ENCODE measurements at places on chromosomes 13 and 19. TPM values are rescaled to one million over a fixed set of nuclear protein-coding genes. Genes with fewer than 3 reads are reported as not detected.

DNA sequence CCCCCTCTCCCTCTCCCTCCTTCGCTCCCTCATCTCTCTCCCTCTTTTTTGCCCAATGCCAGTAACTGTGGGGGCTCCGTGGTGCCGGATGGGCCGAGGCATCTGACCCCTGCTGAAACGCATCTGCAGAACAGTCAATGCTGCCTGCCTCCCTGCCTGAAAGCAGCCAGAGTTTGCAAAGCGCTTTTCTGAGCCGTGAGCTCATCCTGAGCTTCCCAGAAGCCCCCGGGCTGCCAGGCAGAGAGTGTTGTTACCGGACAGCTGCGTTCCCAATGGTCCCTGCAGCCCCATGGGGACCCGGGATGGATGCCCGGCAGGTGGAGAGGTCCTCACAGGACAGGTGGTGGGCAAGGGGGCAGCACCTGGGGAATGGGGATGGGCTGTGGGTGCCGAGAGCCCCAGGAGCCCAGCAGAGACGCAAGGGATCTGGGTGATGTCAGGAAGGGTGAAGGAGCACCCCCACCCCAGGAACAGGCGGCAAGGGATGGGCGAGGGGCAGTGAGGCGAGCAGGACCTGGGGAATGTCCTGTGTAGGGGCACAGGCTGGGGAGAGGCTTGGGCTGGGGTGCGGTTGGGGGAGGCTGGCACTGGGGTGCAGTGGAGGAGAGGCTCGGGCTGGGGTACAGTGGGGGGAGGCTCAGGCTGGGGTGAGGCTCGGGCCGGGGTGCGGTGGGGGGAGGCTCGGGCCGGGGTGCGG is 33.0 kb downstream of the GPX4 start:
- H3K4me3 ChIP-seq: no peak overlapping the region
- DNase-seq: no peak
- H3K27me3 ChIP-seq: no peaks in the 10 kb centered on the region
- H3K27ac ChIP-seq: no peak overlapping the region
- peaks cover 4% of the 10 kb centered on the region for H3K4me1 ChIP-seq

KCNC3 gene
- 1.1 TPM for total RNA-seq

NTF4 gene
- total RNA-seq: not detected

NKG7 gene
- not detected for total RNA-seq

UHRF1 gene
- 20.7 TPM for total RNA-seq

ZNF524 gene
- 15.5 TPM for total RNA-seq

- no peak for DNase-seq
- H3K4me1 ChIP-seq: peaks cover 37% of the 10 kb centered on the region
- H3K27me3 ChIP-seq: no peaks in the 10 kb centered on the region
- H3K36me3 ChIP-seq: peaks cover 18% of the 10 kb centered on the region
- H3K4me3 ChIP-seq: no peak overlapping the region
These were observed 22.1 kb downstream of the CAPN12 start for GRCh38 chr19:38721979-38722773.

GRCh38 chr19:979318-979741 is 4.8 kb upstream of the WDR18 start:
- no peak overlapping the region for H3K4me3 ChIP-seq
- H3K27me3 ChIP-seq: no peaks in the 10 kb centered on the region
- H3K36me3 ChIP-seq: peaks cover 2% of the 10 kb centered on the region
- H3K4me1 ChIP-seq: peaks cover 12% of the 10 kb centered on the region
- no peak overlapping the region for H3K27ac ChIP-seq

DNA sequence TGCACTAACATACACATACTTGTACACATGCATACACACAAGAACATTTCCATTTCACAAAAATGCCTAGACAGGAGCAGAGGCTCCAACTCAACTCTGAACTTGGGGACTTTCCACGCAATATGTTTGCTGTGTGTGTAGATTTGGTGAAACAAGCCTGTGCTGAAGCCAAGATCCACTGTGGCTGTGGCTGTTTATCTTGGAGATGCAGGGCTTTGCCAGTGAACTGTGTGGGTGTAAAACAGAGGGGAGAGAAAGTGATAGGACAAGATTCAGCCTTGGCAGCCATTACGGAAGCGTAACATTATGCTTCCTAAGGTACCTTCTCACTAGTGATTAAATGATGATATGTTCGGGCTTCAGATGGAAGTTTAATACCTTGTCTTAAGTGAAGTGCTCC is 73.2 kb upstream of the MBNL2 start:
- DNase-seq: no peak
- peaks cover 5% of the 10 kb centered on the region for H3K36me3 ChIP-seq
- no peak overlapping the region for H3K4me3 ChIP-seq
- peaks cover 7% of the 10 kb centered on the region for H3K4me1 ChIP-seq
- H3K27me3 ChIP-seq: peaks cover 17% of the 10 kb centered on the region

- H3K36me3 ChIP-seq: no peaks in the 10 kb centered on the region
- H3K4me3 ChIP-seq: no peak overlapping the region
- H3K27me3 ChIP-seq: peaks cover 16% of the 10 kb centered on the region
These were observed 191.6 kb downstream of the DLEU7 start for GRCh38 chr13:50651922-50652321.

DNA sequence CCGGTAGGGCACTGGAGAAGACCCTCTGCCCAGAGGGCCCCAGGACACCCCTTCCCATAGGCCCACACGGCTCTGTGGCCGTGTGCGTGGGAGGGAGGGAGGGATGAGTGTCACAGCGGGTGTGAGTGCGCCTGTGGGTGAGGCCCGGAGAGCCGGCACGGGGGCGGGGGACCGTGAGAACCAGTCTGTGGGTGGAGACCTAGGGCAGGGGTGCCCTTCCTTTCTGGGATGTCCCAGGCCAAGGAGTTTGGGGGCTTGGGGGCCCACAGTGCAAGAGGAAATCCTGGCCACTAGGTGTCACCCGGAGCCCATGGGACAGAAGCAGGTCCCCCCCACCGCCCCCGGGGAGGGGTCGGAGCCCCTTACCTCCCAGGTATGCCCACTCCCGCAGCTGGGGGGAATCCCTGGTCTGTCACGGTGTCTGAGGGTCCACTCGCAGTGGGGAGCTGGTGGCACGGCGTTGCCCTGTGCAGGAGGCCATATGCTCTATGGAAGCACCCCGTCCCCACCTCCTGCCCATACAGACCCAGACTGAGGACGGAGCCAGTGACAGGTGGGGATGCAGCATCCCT is 16.0 kb upstream of the SLC7A10 start:
- no peaks in the 10 kb centered on the region for H3K36me3 ChIP-seq
- no peak for DNase-seq
- H3K4me3 ChIP-seq: no peak overlapping the region
- no peak overlapping the region for H3K27ac ChIP-seq
- peaks cover 12% of the 10 kb centered on the region for H3K27me3 ChIP-seq

DNA sequence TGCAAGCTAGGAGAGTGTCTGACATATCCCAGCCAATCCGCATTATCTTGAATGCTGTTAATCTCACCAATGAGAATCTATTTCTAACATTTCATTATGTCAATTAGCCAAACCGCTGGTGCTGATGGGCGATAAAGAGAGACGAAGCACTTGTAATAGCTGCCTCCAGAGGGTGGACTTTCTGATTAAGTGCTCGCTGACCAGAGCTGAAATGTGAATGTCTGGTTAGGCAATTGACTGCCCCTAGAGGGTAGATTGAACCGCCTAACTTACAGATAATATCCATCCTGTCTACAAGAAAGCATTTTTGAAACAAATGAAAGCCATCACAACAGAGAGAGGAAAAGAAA is 552 bp upstream of the GRWD1 start:
- peaks cover 20% of the 10 kb centered on the region for H3K36me3 ChIP-seq
- H3K27me3 ChIP-seq: no peaks in the 10 kb centered on the region
- DNase-seq: no peak
- peak overlapping the region; percentile 99 for H3K27ac ChIP-seq

MBD3L2 gene
- total RNA-seq: not detected

CYP2S1 gene
- not detected for total RNA-seq

- no peak for DNase-seq
- no peak overlapping the region for H3K4me3 ChIP-seq
- no peak overlapping the region for H3K27ac ChIP-seq
These were observed 174.0 kb upstream of the LSM14A start for GRCh38 chr19:33998302-33998701.

TEX101 gene
- not detected for total RNA-seq

ATP8A2 gene
- total RNA-seq: 1.1 TPM

GRCh38 chr13:70104481-70104880 is 3.1 kb upstream of the ATXN8OS start:
- no peaks in the 10 kb centered on the region for H3K36me3 ChIP-seq
- H3K27ac ChIP-seq: no peak overlapping the region
- H3K27me3 ChIP-seq: peaks cover 33% of the 10 kb centered on the region
- H3K4me3 ChIP-seq: no peak overlapping the region
- no peaks in the 10 kb centered on the region for H3K4me1 ChIP-seq

MIA gene
- total RNA-seq: 2.0 TPM

HSPB6 gene
- total RNA-seq: 0.64 TPM

KIR2DL3 gene
- not detected for total RNA-seq

DNA sequence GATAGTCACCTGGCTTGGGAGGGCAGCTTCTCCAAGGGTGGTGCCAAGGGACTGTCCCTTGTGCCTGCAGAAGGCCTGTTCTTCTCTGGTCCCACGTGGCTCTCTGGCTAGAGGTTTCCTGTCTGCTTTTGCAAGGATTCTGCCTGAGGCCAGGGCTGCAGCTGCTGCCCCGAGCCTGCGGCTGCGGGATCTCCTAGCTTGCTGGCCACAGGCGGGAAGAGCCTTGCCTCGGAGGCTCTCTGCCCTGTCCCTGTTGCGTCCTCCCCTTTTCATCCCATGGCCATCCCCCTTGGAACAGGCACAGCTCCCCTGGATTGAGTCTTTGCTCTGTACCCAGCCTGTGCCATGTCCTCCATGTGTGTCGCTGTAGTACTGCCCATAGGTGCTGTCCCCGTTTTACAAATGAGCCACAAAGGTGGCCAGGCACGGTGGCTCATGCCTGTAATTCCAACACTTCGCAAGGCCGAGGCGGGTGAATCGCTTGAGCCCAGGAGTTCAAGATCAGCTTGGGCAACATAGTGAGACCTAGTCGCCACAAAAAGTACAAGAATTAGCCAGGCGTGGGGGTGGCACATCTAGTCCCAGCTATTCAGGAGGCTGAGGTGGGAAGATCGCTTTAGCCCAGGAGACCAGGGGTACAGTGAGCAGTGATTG is 9.1 kb downstream of the IRF3 start:
- no peaks in the 10 kb centered on the region for H3K4me1 ChIP-seq
- peaks cover 25% of the 10 kb centered on the region for H3K36me3 ChIP-seq
- no peak overlapping the region for H3K27ac ChIP-seq
- H3K27me3 ChIP-seq: no peaks in the 10 kb centered on the region
- no peak for DNase-seq
- H3K4me3 ChIP-seq: no peak overlapping the region
